ENCODE measurements at places on chromosomes 13 and 19.

DNA sequence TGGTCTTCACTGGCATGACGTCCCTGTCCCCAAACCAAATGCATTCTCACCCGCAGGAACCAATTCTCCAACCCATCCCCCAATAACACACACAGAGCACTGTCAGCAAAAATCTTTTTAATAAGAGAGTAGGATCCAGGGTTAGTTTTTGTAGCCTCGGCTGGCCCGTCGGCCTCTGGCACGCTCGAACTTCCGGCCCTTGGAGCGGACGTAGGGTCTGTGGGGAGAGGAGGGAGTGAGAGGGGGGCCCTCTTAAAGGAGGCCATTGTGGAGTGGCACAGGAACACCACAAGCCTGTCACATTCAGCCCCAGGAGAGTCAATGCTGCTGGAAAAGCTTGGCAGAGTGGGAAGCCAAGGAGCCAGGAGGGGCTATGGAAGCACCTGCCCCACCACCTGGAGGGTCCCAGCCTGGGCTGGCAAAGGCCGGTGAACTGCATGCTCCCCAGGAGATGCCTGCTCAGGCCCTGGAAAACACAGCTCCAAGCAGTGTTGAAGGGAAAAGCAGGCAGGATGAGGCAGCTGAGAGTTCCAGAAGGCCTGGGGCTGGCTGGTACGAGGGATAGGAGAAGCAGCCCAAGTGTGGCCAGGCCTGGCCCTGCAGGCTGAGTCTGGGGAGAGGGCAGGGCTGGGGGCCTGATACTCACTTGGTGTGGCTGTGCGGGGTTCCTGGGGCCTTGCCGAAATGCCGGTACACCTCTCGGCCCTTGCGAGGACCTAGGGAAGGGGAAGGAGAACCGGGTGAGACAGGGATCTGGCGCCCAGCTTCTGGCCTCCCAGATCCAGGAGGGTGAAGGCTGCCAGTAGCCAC is 560 bp upstream of the FAM83E start:
- no peak for DNase-seq

- no peak for DNase-seq
Observed at GRCh38 chr19:5211217-5211822, 129.3 kb downstream of the PTPRS start.

GRCh38 chr19:34574704-34575103 is 93.1 kb downstream of the WTIP start:
- no peak for DNase-seq

GRCh38 chr19:41172297-41173164 is 20.5 kb upstream of the CYP2S1 start:
- no peak for DNase-seq

- no peak for DNase-seq
Observed at GRCh38 chr19:43616306-43616705, 3.1 kb downstream of the ZNF428 start.

DNA sequence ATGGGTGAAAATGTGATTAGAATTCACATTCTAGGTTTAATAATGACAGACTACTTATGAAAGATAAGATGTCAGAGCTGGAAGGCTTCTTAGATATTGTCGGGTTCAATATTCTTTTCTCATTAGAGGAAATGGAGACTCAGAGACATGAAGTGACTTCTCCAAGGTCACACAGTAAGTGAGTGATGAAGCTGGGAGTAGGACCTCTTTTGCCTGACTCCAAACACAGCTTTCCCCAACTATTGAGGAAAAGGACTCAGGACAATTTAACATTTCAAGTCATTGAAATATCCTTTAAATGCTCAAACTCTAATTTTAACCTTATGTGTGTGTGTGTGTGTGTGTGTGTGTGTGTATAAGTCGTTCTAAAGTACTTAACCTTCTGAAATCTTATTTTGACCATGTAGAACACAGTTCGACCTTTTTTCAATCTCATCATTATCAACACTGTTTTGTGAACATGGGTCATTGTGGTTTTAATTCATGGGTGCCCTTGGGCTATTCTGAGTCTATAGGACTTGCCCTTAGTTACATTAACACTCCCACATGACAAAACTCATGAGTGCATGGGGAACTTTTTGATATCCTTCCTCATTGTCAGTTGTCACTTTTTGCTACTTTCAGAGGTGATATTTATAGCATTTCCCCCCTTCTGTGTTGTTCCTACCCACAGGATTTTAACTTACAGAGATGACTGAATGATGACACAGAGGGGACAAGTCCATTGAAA is 53.0 kb downstream of the LRCH1 start:
- no peak for DNase-seq

DNA sequence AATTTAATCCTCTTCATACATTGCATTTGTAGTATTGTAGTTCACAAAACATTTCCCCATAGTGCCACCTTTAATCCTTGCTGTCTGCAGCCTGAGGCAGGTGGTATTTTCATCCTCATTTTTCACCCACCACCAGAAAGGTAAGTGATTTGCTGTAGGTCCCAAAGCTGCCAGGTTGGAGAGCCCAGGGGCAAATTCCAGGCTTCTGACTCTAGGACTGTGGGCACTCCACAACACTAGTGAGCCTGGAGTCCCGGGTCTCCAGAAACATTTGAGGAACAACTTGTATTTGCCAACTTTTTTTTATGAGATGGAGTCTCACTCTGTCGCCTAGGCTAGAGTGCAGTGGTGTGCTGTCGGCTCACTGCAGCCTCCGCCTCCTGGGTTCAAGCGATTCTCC is 6.2 kb downstream of the ILF3 start:
- no peak for DNase-seq

- no peak for DNase-seq
Observed at GRCh38 chr19:35260694-35261304, 8.0 kb upstream of the USF2 start.

GRCh38 chr13:109780845-109781383 is 5.5 kb downstream of the IRS2 start:
- DNase-seq, result no peak
